Colonic mucosa (tissue), 4 donors: ENCODE measurements at places on chromosomes 4 and X. TPM values are rescaled to one million over a fixed set of nuclear protein-coding genes. Genes with fewer than 3 reads are reported as not detected.

DNA sequence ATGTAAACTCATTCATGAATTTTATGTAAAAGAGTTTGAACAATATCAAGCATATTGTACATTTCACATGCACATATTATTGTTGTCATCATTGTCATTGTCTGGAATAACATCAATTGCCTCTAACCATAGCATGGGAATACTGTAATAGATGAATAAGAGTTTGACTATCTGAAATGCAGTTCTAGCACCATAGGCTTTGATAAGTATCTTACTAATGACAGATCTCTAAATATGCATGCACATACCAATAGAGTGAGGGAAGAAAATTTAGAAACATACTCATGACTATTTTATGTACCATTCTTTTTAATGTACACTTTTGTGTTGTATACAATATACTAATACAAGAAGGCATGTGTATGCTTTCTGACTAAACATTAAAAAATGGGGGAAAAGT lies 161.6 kb upstream of the SPRY1 start:
- DNase-seq: no peak
- H3K4me3 ChIP-seq: no peak overlapping the region
- no peaks in the 10 kb centered on the region for H3K36me3 ChIP-seq
- no peaks in the 10 kb centered on the region for H3K4me1 ChIP-seq
- no peaks in the 10 kb centered on the region for H3K27me3 ChIP-seq

- no peaks in the 10 kb centered on the region for H3K36me3 ChIP-seq
- no peaks in the 10 kb centered on the region for H3K27me3 ChIP-seq
- DNase-seq: no peak
- no peak overlapping the region for H3K4me3 ChIP-seq
- H3K27ac ChIP-seq: no peak overlapping the region
Observed at GRCh38 chrX:12690646-12691045, 100.6 kb upstream of the PRPS2 start.

GRCh38 chr4:104571341-104571740 lies 76.6 kb upstream of the CXXC4 start:
- H3K4me3 ChIP-seq: no peak overlapping the region
- no peak overlapping the region for H3K27ac ChIP-seq
- H3K27me3 ChIP-seq: no peaks in the 10 kb centered on the region
- H3K36me3 ChIP-seq: no peaks in the 10 kb centered on the region
- DNase-seq: no peak

DNA sequence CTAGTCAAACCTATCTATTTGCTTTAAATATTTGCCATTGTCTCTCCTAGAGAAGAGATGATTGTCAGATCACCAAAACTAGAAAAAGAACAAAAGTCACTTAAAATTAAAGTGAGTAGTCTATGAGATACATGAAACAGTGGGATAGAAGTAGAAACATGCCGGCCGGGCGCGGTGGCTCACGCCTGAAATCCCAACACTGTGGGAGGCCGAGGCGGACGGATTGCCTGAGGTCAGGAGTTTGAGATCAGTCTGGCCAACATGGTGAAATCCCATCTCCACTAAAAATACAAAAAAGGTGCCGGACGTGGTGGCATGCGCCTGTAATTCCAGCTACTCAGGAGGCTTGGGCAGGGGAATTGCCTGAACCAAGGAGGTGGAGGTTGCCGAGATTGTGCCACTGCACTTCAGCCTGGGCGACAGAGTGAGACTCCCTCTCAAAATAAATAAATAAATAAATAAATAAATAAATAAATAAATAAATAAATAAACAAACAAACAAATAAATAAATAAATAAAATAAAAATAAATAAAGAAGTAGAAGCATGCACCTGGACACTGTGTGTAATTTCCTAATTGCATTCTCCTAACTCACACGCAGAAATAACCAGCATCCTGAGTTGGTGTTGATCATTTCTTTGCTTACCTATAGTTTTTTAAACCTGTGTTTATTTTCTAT lies 299.5 kb downstream of the PDHA2 start:
- H3K27me3 ChIP-seq: no peaks in the 10 kb centered on the region
- no peaks in the 10 kb centered on the region for H3K36me3 ChIP-seq
- no peak for DNase-seq
- no peak overlapping the region for H3K27ac ChIP-seq

DNA sequence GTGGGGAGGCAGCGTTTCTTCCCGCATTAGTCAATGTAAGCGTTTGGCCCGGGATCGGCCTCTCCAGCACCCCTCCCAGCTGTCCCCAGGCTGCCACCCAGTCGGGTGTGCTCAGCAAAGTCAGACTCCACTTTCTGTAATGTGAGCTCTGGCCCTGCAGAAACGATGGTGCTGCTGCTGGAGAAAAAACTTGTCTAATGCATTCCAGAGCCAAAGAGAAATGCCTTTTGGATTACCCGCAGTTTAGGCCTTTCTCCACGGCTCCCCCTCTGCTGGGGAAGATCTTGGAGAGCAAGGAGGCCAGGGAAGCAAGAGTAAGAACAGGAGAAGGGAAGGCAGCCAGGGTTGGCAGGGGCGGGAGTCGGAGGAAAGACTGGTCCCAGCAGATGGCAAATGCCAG lies 55.2 kb downstream of the ELF4 start:
- no peak overlapping the region for H3K4me3 ChIP-seq
- DNase-seq: no peak
- no peaks in the 10 kb centered on the region for H3K36me3 ChIP-seq
- H3K4me1 ChIP-seq: no peaks in the 10 kb centered on the region
- no peaks in the 10 kb centered on the region for H3K27me3 ChIP-seq
- no peak overlapping the region for H3K27ac ChIP-seq

GRCh38 chrX:48833542-48834138 lies 1.8 kb downstream of the PCSK1N start:
- H3K36me3 ChIP-seq: no peaks in the 10 kb centered on the region
- no peak overlapping the region for H3K27ac ChIP-seq
- H3K4me1 ChIP-seq: no peaks in the 10 kb centered on the region
- no peak overlapping the region for H3K4me3 ChIP-seq

GRCh38 chr4:86108137-86108536 lies 251.7 kb downstream of the MAPK10 start:
- no peak overlapping the region for H3K27ac ChIP-seq
- no peaks in the 10 kb centered on the region for H3K4me1 ChIP-seq
- DNase-seq: no peak
- H3K4me3 ChIP-seq: no peak overlapping the region
- H3K27me3 ChIP-seq: no peaks in the 10 kb centered on the region

DNA sequence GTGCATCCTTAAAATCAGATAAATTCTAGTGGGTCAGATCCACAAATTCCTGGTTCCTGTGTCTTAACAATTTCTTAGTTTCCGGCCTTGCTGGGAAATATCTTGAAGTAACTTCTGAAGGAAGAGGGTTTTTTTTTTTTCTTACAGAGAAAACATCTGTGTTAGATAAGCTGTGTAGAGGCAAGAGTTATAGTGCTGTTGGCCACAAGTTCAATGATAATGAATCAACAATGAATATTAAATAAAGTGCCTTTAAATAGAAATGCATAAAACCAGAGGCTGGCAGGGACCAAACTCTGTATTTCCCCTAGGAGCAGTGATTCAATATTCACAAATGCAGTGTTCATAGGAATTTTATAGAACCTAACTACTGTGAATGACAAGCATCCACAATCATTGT lies 711.9 kb upstream of the ATOH1 start:
- DNase-seq: no peak
- H3K27ac ChIP-seq: no peak overlapping the region
- no peaks in the 10 kb centered on the region for H3K27me3 ChIP-seq
- H3K36me3 ChIP-seq: no peaks in the 10 kb centered on the region
- H3K4me3 ChIP-seq: no peak overlapping the region

The SLITRK2 gene
- total RNA-seq: 0.11 TPM

The VAMP7 gene
- 34.0 TPM for total RNA-seq

GRCh38 chr4:151711646-151712045 lies 49.2 kb downstream of the GATB start:
- H3K27me3 ChIP-seq: no peaks in the 10 kb centered on the region
- DNase-seq: no peak
- H3K36me3 ChIP-seq: no peaks in the 10 kb centered on the region
- H3K4me1 ChIP-seq: no peaks in the 10 kb centered on the region
- no peak overlapping the region for H3K27ac ChIP-seq
- no peak overlapping the region for H3K4me3 ChIP-seq

The ZNF157 gene
- not detected for total RNA-seq
